RWPE1 (cell line): ENCODE measurements at places on chromosomes 1 and 21.

- no peak for DNase-seq
These were observed 20.8 kb upstream of the TLCD4 start for GRCh38 chr1:95096218-95096841.

DNA sequence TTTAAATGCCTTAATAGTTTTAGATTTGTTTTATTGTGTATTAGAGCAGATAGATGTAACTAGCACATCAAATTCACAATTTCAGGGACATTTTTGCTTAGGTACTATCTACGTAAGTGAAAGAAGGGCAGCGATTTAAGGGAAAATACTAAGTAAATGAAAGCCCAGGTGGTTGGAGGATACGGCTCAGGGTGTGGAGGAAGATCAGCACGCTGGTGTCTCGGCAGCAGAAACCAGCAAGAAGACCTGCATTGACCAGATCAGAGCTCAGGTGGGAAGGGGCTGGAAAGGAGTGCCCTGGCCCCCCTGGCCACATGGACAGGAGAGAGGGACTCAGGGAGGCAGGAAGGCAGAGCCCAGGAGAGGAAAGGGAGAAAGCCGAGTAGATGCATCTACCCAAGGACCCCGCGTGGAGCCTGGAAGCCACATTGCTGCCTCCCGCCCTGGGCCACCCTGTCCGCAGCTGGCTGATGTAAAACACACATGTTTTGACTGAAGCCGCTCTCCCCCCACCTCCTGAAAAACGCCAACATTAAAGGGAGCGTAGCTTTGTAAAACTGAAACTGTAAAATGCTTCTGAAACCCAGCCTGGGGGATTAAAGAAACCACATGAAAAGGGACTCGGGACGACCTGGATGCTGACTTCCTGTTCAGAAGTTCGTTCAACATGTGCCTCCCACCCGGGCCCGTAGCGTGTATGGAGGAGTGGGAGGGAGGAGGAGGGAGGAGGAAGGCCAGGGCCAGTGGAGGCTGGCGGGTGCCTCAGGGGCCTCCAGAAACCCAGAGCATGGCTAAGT lies 72.6 kb upstream of the TARDBP start:
- DNase-seq = no peak

GRCh38 chr1:45820788-45821187 lies 17.4 kb downstream of the MAST2 start:
- DNase-seq = no peak

DNA sequence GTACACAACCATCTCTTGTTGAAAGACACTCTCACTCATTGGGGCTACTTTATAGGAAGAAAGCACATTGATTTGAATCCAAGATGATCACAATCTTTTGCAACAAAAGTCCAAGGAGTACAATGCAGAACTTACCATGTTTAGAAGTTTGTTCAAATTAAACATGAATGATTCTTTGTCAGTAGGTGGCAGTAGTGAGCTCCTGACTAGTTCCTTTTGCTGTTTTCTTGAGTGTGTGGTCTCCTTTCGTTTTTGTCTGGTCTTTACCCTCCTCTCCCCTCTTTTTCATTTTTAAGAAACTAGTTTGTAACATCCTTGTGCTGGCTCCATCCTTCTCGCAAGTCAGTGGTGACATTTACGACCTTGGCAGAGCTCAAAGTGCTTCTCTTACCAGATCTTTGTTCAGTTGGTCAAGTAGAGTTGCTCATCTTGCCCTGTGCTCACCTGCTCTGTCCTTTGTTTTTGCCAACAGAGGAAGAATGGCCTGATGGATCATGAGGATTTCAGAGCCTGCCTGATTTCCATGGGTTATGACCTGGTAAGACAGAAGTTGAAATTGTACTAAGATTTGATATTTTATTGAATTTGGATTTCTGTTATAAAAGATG lies 35.7 kb upstream of the MTR start:
- DNase-seq = no peak

GRCh38 chr1:183092350-183092749 lies 69.1 kb downstream of the LAMC1 start:
- no peak for DNase-seq

- no peak for DNase-seq
These were observed 91.1 kb upstream of the NR5A2 start for GRCh38 chr1:199936441-199936840.

- no peak for DNase-seq
These were observed 20.5 kb downstream of the ARMH1 start for GRCh38 chr1:44694863-44695478.

DNA sequence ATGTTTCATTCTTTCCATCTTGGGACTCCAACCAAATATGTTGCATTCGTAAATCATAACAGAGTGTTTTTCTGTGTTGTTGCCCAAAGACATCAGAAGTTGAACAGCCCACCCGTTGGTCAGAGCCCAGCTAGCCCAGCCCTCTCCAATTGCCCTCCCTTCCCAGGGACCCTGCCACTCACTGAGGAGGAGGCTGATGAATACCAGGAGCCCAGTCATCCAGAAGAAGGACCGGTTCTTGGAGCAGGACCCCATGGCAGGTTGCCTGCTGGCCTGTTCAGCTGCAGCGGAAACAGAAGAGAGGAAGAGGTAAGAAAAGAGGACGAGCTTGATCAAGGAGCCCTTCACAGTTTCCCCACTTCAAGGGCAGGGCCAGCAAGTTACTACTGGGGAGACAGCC lies 172.2 kb upstream of the ETV3 start:
- DNase-seq = no peak
